ENCODE measurements at places on chromosomes 3 and 15. TPM values are rescaled to one million over a fixed set of nuclear protein-coding genes. Genes with fewer than 3 reads are reported as not detected.

- no peaks in the 10 kb centered on the region for H3K4me1 ChIP-seq
- H3K4me3 ChIP-seq = no peak overlapping the region
- no peak overlapping the region for H3K27ac ChIP-seq
- peak; percentile 11 for DNase-seq
Measured at GRCh38 chr3:17431004-17431403, 311.4 kb downstream of the TBC1D5 start.

- DNase-seq = no peak
- H3K27me3 ChIP-seq = peaks cover 12% of the 10 kb centered on the region
- peaks cover 11% of the 10 kb centered on the region for H3K4me1 ChIP-seq
- no peak overlapping the region for H3K4me3 ChIP-seq
Measured at GRCh38 chr3:87796843-87797185, 262.0 kb downstream of the CGGBP1 start.

GRCh38 chr15:48845123-48845522 lies 32.8 kb upstream of the EID1 start:
- no peak overlapping the region for H3K27ac ChIP-seq
- no peaks in the 10 kb centered on the region for H3K36me3 ChIP-seq
- H3K4me1 ChIP-seq = no peaks in the 10 kb centered on the region
- no peak for DNase-seq
- H3K27me3 ChIP-seq = no peaks in the 10 kb centered on the region

DNA sequence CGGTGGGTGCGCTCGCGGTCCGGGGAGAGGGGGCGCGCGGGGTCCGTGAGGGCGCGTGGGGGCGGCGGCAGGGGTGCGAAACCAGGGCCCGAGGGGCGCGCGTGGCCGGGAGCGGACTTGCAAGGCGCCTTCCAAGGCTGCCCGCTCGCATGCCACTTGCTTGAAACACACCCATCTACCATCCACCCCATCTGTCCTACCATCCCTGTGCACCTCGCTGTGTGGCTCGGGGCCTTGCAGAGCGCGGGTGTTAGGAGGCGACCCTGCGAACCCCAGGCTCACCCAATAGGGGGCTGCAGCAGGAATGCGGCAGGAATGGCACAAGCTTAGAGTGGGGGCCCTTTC lies 240 bp downstream of the CFAP100 start:
- no peak overlapping the region for H3K4me3 ChIP-seq
- DNase-seq = no peak
- peaks cover 22% of the 10 kb centered on the region for H3K27me3 ChIP-seq
- H3K27ac ChIP-seq = no peak overlapping the region
- no peaks in the 10 kb centered on the region for H3K36me3 ChIP-seq

GRCh38 chr3:178270838-178271237 lies 265.4 kb upstream of the KCNMB2 start:
- H3K27ac ChIP-seq = no peak overlapping the region
- H3K4me1 ChIP-seq = no peaks in the 10 kb centered on the region
- H3K27me3 ChIP-seq = no peaks in the 10 kb centered on the region
- H3K4me3 ChIP-seq = no peak overlapping the region
- no peak for DNase-seq
- H3K36me3 ChIP-seq = no peaks in the 10 kb centered on the region

- no peak for DNase-seq
- no peak overlapping the region for H3K27ac ChIP-seq
- no peaks in the 10 kb centered on the region for H3K36me3 ChIP-seq
- no peak overlapping the region for H3K4me3 ChIP-seq
- no peaks in the 10 kb centered on the region for H3K27me3 ChIP-seq
- H3K4me1 ChIP-seq = no peaks in the 10 kb centered on the region
Measured at GRCh38 chr15:39698444-39699390, 83.9 kb downstream of the FSIP1 start.

Gene ABI3BP
- not detected for total RNA-seq

Gene GPR87
- total RNA-seq = not detected

- H3K27ac ChIP-seq = no peak overlapping the region
- H3K4me1 ChIP-seq = no peaks in the 10 kb centered on the region
- no peaks in the 10 kb centered on the region for H3K27me3 ChIP-seq
Measured at GRCh38 chr15:57045741-57046382, 127.4 kb downstream of the TCF12 start.

GRCh38 chr3:13215940-13216546 lies 142.8 kb upstream of the IQSEC1 start:
- no peak for DNase-seq
- no peak overlapping the region for H3K27ac ChIP-seq
- no peaks in the 10 kb centered on the region for H3K36me3 ChIP-seq

Gene CPNE9
- 0.45 TPM for total RNA-seq

GRCh38 chr3:45665101-45665572 lies 24.1 kb upstream of the SACM1L start:
- H3K4me1 ChIP-seq = peaks cover 26% of the 10 kb centered on the region
- H3K36me3 ChIP-seq = peaks cover 24% of the 10 kb centered on the region
- DNase-seq = peak; percentile 47
- H3K4me3 ChIP-seq = peak overlapping the region; percentile 60
- no peaks in the 10 kb centered on the region for H3K27me3 ChIP-seq
- H3K27ac ChIP-seq = peak overlapping the region; percentile 71

- DNase-seq = no peak
- H3K36me3 ChIP-seq = no peaks in the 10 kb centered on the region
- H3K4me1 ChIP-seq = no peaks in the 10 kb centered on the region
- H3K27me3 ChIP-seq = peaks cover 4% of the 10 kb centered on the region
- H3K27ac ChIP-seq = no peak overlapping the region
- no peak overlapping the region for H3K4me3 ChIP-seq
Measured at GRCh38 chr3:46763178-46763577, 45.5 kb upstream of the PRSS50 start.

DNA sequence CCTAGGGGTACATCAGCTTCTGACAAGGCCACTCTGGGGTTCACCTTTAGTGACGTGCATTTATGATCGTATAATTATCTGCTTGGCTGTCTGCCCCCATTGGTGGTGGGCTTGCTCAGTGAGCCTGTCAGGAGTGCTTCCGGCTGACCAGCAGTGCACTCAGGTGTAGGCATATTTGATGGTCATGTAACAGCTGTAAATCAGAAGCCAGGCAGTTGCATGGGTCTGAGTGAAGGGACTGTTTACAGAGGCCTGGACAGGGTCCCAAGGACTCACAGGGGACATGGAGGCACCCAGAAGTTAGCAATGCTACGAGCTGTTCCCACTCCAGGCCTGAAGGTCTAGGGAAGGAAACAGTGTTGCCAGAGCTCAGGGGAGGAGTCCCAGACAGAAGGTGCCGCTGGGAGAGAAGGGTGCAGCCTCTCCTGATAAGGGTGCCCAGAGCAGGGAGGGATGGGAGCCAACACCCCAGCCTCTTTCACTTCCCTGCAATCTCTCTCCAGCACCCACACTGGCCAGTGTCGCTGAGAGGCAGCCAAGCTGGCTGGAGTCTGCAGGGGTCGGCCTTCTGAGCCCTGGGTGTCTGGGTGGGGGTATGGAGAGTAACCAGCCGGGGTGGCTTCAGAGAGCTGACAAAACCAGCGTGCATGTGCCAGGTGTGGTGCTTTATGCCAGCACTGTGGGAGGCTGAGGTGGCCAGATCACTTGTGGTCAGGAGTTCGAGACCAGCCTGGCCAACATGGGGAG lies 61.3 kb upstream of the PRR23E start:
- no peak for DNase-seq
- H3K4me3 ChIP-seq = no peak overlapping the region
- H3K27me3 ChIP-seq = peaks cover 4% of the 10 kb centered on the region
- H3K4me1 ChIP-seq = peaks cover 3% of the 10 kb centered on the region

DNA sequence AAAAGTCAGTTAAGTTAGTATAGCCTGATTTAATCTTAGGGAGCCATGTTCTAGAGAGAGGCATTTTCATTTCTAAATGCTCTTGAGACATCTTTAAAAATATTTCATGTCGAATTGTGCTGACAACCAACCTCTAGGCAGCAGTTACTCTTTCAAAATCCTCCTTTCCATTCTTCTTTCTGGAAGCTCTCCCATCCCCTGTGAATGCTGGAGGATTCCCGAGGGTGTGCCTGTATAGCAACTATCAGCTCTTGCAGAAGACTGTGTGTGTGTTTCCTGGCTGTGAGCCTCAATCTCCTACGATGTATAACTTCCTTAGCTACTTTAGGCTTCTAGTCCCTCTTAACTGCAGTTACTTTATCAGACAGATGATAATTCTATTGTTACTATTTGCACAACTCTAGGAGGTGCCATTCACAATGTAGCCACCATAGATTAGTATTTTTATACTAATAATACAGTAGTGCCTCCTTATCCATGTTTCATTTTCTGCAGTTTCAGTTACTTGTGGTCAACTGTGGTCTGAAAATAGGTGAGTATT lies 250.3 kb downstream of the EDEM1 start:
- no peak overlapping the region for H3K27ac ChIP-seq
- no peak for DNase-seq
- no peaks in the 10 kb centered on the region for H3K27me3 ChIP-seq
- no peak overlapping the region for H3K4me3 ChIP-seq
- no peaks in the 10 kb centered on the region for H3K36me3 ChIP-seq

Gene ITPKA
- not detected for total RNA-seq

Gene RBP2
- total RNA-seq = not detected

DNA sequence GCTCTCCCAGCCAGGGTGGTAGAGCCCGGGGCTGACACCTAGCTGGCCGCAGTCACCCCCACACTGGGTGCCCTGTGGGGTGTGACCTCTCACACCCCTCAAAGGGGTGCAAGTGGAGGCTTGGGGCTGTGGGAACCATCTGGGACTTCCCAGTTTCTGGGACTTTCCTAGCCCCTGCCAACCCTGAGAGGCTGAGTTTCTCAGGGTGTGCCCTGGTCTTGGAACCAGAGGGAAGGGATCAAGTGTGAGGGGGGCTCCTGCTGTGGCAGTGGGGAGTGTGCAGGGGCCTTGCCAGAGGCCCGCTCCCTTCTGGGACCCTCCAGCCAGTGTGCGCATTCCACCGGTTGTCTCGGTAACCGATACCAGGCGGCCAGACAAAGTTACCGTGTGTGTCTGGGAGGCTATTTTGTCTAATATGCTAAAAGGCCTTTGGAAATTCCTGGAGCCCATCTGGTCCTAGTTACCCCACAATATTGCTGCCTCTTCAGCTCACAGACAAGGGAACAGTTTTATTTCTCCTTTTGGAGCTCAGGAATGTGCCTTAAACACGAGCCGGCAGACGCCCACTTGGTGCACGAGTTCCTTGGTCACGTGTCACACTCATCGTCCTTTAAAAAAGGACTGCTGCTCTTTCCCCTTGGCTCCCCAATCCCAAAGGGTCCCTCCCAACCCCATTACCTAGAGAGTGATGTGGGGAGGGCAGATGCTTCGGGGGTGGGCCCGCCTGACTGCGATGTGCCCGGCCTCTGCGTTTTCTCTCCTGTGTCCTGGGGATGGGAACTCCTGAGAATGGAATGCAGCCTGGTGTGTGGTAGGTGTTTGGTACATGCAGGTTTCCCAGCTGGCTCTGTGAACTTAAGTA lies 33.2 kb downstream of the HDAC11 start:
- no peaks in the 10 kb centered on the region for H3K4me1 ChIP-seq
- no peak overlapping the region for H3K27ac ChIP-seq
- H3K27me3 ChIP-seq = no peaks in the 10 kb centered on the region
- no peak overlapping the region for H3K4me3 ChIP-seq

DNA sequence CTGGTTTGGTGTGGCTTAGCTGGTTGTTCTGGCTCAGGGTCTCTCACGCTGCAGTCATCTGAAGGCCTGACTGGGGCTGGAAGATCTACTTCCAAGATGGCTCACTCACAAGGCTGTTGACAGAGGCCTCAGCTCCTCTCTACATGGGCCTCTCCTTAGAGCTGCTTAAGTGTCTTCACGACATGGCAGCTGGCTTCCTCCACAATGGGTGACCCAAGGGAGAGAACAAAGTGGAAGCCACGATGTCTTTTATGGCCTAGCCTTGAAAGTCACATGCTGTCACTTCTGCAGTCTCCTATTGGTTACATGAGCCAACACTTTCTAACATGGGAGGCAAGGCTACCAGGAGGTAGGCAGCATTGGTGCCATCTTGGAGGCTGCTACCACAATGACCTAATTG lies 13.4 kb upstream of the PDE8A start:
- H3K27ac ChIP-seq = no peak overlapping the region
- H3K27me3 ChIP-seq = no peaks in the 10 kb centered on the region
- no peaks in the 10 kb centered on the region for H3K4me1 ChIP-seq
- H3K4me3 ChIP-seq = no peak overlapping the region

DNA sequence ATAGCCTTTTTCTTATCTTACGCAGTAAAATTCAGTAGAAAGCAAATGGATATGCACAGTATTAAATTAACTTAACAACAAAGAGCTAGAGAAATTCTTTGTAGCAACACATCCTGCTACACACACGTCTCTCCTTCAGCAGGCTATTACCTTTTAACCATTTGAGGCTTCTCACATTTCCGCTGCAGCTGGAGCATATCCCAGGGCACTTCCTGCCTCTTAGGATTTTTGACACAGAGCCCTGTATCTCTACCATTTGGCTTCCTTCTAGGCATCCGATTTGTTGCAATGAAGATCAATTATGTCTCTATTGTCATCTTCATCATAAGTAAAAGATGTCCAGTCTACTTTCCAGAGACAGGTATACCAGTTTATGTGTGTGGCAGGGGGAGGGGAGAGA lies 292.4 kb upstream of the CBLB start:
- no peaks in the 10 kb centered on the region for H3K27me3 ChIP-seq
- no peaks in the 10 kb centered on the region for H3K4me1 ChIP-seq
- H3K27ac ChIP-seq = no peak overlapping the region
- no peaks in the 10 kb centered on the region for H3K36me3 ChIP-seq
- DNase-seq = no peak

GRCh38 chr15:36860792-36861191 lies 239.6 kb downstream of the MEIS2 start:
- H3K4me1 ChIP-seq = no peaks in the 10 kb centered on the region
- H3K27me3 ChIP-seq = no peaks in the 10 kb centered on the region
- H3K27ac ChIP-seq = no peak overlapping the region
- H3K4me3 ChIP-seq = no peak overlapping the region
- no peaks in the 10 kb centered on the region for H3K36me3 ChIP-seq

DNA sequence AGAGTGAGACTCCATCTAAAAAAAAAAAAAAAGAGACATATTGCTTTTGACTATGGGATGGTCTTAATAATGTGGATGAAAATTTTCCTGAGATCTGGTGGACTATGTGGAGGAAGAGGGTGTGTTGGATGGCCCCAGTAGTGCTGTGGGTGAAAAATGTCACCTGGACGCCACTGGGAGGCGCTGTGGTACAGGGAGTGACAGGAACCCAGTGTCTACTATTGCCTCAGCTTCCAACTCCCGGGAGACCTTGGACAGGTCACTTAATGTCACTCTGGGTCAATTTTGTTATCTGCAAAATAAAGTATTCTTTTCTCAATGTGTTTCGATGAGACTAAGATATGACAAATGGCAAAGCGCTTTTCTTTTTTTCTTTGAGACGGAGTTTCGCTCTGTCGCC lies 27.7 kb upstream of the DCP1A start:
- H3K36me3 ChIP-seq = no peaks in the 10 kb centered on the region
- peak; percentile 31 for DNase-seq
- no peak overlapping the region for H3K27ac ChIP-seq
- H3K4me3 ChIP-seq = no peak overlapping the region

- H3K4me3 ChIP-seq = no peak overlapping the region
- no peak overlapping the region for H3K27ac ChIP-seq
- DNase-seq = no peak
- H3K4me1 ChIP-seq = no peaks in the 10 kb centered on the region
- no peaks in the 10 kb centered on the region for H3K36me3 ChIP-seq
Measured at GRCh38 chr15:57335293-57335715, 41.0 kb upstream of the CGNL1 start.

Data from CD4-positive, alpha-beta T cell (primary cell).